ENCODE measurements at places on chromosomes 2 and 18.

DNA sequence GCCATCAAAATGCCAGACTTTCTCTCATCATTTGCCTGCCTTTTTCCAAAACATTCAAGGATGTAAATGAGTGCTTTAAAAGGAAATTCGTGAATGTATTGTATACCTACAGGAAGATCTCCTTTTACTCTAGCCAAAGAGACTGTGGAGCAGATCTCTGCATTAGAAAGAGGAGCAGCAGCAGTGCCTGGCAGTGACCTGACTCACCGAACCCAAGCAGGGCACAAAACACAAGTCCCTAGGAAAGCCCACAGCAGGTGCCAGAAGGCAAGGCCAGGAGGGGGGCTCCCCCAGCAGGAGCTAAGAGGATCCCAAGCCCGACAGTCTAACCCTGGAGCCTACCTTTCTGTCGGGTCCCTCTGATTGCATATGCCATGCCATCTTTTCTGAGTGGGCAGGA lies 47.9 kb downstream of the L3MBTL4 start:
- DNase-seq, result no peak

GRCh38 chr2:128301501-128301966 lies 17.1 kb downstream of the HS6ST1 start:
- no peak for DNase-seq

DNA sequence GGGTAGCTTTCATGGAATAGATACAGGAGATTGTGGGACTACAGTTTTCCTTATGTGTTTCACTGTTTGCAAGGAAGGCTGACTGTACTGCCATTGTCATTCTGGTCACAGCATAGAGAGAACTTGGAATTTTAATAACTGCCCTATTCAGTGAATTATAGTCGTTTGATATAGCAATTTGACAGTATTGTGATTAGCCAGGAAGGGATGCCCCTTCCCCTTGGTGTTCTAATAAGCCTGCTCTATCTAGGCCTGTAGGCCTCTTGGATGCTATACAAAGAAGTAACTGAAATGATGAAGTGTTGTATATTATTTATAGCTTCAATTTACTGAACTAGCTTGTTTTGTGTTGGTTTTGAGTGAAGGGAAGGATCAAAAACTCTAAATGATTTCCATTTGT lies 528.6 kb upstream of the CDH2 start:
- DNase-seq, result no peak

GRCh38 chr18:58481321-58482180 lies 147.3 kb downstream of the ALPK2 start:
- no peak for DNase-seq

DNA sequence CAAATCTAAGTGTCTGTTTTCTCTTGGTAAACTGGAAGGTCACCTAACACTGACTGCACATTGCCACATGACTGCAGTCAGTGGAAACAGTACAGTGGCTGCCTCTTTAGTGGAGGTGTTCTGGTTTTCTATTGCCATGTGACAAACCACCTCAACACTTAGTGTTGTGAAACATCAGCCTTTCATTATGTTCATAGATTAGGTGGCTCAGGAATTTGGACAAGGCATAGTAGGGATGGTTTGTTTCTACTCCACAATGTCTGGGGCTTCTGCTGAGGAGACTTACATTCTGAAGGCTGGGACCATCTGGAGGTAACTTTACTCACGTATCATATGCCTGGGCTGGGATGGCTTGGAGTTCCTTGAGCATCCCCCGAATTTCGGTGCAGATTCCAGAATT lies 26.5 kb downstream of the CCDC85A start:
- DNase-seq, result no peak

DNA sequence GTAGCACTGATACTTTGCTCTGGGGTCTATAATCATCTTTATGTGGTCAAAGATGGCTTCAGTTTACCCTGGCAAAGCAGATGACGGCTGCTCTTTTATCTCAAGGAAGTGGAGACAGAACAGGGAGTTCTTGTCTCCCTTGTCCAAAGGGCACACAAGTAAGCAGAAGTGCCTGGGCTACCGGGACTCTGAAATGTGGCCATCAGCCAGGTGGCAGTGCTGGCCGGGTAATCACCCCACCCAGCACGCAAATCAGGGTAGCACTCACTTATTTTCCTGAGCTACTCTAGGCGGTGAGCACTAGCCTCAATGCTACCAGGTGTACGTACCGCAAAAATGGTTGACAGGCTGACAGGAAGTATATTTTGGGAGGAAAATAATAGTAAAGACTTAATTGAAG lies 119.7 kb upstream of the ETAA1 start:
- no peak for DNase-seq

GRCh38 chr2:129731907-129732629 lies 247.4 kb upstream of the RAB6C start:
- no peak for DNase-seq

GRCh38 chr2:39919511-39920306 lies 140.7 kb upstream of the THUMPD2 start:
- DNase-seq, result no peak

DNA sequence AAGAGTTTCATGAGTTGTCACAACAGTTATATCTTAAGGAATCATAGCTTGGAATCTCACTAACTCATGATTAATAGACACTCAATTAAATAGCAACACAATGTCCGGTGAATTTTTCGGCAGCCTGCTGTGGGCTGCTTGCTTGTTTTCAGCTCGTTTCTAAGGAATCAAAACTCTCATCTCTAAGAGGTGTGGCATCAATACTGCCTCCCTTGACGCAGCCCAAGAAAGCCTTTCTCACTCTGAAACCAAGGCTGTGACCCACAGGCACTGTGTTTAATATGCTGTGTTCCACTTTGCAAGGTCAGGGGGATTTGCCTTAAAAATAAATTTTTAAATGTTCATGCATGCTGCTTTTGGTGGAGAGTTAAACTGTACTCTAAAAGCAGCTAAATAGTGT lies 5.4 kb downstream of the DCC start:
- DNase-seq, result no peak

- DNase-seq, result no peak
Observed at GRCh38 chr2:191696001-191696400, 18.1 kb downstream of the NABP1 start.

GRCh38 chr2:174571669-174572323 lies 25.8 kb downstream of the WIPF1 start:
- DNase-seq, result no peak
